ENCODE measurements at places on chromosomes 3 and 15.
A peak's percentile ranks its signal among the peaks of the same experiment; 100 is the strongest.

DNA sequence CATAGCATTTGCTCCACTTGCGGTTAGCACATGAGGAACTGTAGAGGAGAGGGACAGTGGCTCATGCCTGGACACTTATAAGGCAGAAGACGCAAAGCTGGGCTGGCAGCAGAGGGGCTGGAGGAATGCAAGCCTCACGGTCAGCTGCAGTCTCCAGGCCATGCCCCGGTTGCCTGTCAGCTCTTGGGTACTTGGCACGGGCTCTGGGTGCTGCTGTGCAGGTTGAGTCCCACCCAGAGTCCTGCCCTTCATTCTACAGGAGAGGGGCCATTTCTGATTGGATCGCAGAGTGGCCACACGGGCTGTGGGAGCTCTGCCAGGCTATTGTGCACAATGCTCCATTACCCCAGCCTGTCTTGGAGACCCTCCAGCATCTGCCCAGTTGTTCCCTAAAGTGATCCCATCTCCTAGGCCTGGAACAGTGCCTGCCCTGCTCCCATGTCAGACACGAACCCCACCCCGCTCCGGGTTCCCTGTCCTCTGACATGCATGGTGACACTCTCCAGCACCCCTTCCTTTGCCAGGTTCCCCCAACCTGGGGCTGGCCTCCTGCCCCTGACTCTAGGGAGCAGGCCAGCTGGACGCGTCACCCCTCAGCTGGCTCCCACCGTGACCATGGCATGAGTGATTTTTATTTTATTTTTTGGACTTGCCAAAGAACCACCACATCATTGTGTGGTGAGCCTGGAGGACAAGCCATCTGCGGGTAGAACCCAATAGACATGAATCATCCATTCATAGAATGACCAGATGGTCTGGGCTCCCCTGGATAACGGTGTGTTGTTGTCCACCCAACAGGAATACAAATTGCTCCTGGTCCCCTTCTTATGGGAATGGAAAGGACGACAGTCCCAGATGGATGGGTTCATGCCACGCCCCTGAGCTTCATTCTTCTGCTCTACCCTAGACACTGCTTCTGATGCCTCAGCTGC, 51.0 kb upstream of the KLF13 start:
- no peak for DNase-seq

GRCh38 chr3:116966649-116967048, 257.1 kb downstream of the TUSC7 start:
- no peak for DNase-seq

DNA sequence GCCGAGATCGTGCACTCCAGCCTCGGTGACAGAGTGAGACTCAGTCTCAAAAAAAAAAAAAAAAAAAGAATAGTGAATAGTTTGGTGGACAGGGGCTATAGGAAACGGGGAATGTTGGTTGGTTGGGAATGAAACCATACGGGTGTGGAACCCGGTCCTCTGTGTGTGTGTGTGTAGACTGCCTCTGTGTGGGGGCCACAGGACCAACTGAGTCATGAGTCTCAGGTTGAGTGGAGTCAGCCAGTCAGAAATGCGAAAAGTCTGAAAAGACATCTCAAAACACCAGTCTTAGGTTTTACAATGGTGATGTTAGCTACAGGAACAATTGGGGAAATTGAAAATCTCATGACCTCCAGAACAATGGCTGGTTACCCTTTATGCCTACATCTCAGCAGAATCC, 44.5 kb downstream of the ZDHHC19 start:
- DNase-seq, result no peak

GRCh38 chr3:180630371-180630770, 28.4 kb downstream of the TTC14 start:
- no peak for DNase-seq

DNA sequence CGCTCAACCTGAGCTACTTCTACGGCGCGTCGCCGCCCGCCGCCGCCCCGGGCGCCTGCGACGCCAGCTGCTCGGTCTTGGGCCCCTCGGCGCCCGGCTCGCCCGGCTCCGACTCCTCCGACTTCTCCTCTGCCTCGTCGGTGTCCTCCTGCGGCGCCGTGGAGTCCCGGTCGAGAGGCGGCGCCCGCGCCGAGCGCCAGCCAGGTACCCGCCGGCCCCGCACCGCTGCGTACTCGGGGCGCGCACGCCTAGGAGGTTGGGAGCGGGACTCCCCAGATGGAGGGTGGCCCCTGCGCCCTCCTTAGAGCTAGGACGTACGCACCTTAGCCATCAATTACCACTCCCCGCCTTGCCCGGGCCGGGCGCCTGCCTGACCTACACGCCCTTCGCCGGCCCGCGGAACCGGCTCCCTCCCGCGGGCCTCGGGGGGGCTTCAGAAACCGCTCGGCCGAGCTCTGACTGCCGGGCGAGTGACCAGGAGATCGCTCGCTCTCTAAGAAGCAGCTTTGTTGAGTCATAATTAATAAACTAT, 466 bp downstream of the NFKBIZ start:
- no peak for DNase-seq

- DNase-seq, result no peak
Measured at GRCh38 chr3:187967993-187968392, 186.0 kb upstream of the LPP start.

DNA sequence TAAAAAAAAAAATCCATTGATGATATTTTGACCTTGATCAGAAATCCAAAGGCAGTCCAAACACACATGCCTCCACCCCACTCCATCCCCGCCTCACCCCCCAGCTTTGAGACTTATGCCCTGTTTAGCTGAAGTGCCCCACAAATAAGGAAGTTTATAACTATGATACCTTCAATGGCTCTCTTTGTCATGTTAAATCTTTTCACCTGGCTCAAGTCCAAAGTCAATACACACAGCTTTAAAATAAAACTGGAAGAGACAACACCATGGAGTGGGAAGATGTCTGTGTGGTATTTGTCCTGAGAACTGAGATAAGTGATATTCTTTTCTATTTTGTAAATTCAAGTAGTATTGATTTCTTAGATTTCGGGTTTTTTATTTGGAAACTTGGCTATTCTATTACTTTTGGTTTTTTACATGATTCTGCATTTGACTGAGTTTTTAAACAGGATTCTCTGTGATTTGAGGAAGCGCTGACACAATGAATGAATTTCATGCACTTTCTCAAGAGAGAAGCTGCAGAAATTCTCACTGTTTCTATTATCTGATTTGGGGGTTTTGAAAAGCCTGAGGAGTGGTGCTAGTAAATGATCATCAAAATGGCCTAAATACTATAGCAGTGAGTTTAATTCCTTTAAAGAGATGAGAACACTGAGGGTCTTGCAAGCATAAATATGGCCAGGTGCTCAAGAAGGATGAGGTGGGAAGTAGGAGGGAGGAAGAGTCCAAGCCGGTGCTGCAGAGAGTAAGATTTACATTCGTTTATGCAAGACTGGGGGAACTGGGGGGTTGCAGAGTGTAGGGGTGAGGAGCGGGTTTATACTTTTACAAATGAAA, 5.2 kb downstream of the FOXB1 start:
- DNase-seq, result no peak

DNA sequence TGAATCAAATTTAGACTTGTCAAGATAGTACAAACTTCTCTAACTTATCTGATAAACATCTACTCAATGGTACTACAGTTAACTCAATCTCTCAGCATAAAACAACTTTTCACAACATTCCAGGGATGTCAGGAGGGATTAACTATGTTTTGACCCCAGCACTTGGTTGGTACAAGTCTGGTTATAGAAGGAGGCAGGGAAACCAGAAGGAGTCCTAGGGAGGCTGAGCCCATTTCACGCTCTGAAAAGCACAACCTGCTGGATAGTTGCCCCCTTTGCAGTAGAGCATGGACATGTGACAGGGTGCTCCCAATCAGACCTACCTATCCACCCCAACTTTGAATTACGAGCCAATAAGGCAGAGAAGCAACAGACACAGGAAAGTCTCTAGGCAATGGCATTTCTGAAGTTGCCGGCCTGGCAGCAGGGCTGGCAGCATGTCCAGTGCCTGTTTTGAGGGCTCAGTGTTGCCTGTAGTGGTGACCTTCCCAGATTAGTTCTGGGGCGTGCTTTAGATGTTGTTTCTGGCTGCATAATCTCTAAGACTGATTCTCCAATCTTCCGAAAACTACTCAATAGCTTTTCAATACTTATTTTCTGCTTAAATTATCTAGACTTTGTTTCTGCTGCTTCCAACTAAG, 8.2 kb downstream of the ANKUB1 start:
- no peak for DNase-seq

GRCh38 chr3:190130696-190131095, 10.0 kb upstream of the P3H2 start:
- no peak for DNase-seq

- DNase-seq, result no peak
Measured at GRCh38 chr3:158249183-158249582, 139.3 kb downstream of the RSRC1 start.

DNA sequence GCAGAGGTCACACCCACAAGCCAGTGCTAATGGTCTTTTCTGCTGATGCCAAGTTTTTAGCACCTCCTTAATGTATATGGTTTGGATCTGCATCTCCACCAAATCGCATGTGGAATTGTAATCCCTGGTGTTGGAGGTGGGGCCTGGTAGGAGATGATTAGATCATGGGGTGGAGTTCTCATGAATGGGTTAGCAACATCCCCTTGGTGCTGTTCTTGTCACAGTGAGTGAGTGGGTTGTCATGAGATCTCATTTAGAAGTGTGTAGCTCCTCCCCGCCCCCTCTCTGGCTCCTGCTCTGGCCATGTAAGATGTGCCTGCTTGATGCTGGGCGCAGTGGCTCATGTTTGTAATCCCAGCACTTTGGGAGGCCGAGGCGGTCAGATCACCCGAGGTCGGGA, 37.3 kb upstream of the KLHL6 start:
- DNase-seq, result no peak

DNA sequence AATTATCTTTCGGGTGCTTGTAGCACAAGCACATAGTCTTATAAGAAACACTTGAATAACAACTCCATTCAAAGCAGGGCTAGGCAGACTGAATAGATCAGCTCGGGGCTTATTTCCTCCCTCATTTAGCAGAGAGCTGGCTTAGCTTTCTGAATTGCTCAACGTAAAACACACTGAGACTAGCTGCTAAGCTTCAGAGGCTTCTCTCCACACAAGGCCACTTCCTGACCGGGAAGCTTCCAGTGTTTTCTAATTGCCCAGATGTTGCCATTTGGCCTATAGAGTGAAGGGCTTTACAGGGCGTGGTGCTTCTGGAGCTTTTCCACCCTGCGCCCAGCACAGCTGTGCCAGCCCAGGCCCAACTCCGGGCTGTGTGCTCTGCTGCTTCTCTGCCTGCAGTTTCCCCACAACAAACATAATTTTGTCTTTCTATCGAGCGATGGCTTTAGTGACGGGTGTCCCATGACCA, 16.6 kb downstream of the FAM240A start:
- no peak for DNase-seq

- peak; percentile 41 for DNase-seq
Measured at GRCh38 chr15:44662478-44663409, 718 bp downstream of the SPG11 start.

DNA sequence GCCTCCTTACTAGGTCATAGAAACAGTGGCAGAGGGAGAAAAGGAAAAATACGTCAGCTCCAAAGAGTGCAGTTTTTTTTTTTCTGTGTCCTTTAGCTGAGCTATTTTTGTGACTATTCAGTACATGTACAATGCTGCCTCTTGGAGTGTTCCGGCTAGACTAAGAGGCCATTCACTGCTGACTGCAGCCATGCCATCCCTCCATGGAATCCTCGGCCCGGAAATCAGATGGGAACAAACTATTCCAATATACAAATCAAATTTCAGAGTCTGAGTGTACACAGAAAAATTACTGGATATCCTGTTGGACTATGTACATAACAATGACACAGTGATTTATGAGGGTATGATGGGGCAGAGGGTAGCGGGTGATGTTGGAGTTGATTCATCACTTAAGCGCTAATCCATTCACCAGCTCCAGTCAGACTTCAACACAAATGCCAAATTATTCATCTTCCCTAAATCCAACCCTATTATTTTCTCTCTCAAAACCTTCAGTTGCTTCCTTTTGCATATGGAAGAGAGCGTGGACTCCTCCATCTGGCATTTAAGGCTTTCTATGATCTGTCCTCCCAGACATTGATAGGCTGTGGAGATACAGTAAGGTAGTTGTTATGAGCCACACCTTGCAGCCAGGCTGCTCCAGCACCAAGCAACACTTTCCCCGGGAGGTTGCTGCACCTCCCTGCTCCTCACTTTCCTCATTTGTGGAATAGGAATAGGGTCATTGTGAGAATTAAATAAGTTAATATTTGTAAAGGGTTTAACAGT, 109.1 kb downstream of the LPP start:
- DNase-seq, result peak; percentile 83

- DNase-seq, result no peak
Measured at GRCh38 chr3:127822682-127823425, 539 bp upstream of the MGLL start.

- no peak for DNase-seq
Measured at GRCh38 chr3:156688632-156689452, 14.5 kb downstream of the TIPARP start.

DNA sequence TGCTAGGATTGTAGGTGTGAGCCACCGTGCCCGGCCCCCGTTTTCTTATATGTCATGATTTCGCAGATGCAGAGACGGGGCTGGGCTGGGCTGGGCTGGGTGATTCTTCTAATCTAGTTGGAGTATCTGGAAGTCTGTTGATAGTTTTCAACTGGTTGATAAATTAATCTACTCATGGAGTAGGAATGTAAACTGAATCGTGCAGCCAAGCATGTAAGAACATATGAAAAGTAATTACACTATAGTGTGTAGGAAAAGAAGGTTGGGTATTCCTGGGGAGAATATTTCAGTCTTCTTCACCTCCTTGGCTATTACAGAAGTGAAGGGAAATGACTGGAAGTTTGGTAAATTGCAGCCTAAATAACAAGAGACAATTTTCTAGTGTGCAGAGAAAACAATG, 82.6 kb upstream of the MAGI1 start:
- peak; percentile 27 for DNase-seq

DNA sequence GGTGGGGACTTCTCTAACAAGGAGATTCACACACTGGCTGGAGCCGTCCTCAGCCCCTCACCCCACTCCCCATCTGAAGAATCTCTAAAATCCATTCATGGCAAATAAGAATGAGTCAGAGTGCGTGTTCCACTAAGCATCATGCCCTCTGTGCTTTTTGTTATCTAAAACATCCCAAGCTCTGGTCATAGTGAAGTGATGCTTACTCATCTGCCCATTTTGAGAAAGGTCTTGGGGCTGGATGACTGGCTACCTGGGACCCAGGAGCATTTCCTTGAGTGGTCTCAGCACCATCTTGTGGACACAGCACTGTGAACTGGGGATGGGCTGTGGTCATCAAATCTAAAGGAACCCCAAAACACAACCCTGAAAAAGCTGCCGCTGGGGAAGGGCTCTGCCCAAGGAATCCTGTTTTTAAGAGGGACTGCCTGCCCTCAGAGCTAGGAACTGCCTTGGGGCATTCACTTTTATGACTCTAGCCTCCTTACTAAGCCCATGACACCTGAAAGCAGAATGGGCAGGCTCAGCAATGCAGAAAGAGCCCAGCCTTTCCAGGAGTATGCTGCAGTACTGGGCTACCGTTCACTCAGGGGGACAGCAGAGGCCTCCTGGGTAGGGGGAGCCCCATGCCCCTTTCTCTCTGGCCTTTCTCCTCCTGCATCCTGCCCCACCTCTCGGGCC, 53.5 kb downstream of the ZBTB38 start:
- peak; percentile 72 for DNase-seq

GRCh38 chr3:39592311-39593050, 125.0 kb downstream of the MOBP start:
- DNase-seq, result no peak

- no peak for DNase-seq
Measured at GRCh38 chr15:36271048-36271447, 308.4 kb upstream of the CDIN1 start.

Measured in astrocyte of the spinal cord (primary cell).